ENCODE measurements at places on chromosomes 3 and 15.

DNA sequence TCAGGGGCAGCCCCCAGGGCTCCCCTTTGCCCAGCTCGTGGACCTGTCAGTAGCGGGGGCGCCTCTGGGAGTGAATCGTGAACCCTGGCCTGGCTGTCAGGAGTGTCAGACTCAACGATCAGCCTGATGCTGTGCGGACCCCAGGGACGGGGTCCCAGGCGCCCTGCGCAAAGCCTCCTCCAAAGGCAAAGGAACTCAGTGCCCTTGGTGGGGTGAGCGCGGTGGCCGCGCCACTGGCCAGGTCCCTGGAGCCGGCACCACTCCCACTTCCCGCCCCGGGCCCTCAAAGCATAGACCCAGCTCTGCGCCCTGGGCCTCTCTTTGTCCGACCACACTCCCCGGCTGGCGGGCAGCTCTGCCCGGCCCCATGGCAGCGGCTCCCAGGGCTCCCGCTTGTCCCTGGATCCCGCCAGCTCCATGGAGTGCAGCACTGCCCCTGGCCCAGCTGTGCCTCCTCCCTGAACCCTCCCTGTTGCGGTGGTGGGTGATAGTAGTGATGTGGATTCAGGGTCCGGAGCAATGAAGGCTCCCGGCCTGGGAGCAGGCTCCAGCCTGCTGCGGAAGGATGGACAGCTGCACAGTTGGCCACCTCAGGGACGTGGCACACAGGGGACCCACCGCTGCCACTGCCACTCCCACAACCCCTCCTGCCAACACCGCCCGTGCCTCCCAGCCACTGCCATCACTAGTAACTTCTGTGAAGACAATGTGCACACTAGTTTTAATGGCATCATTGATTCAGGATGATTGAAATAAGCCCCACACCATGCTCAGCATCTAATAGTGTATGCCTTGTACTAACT is 263.8 kb downstream of the ZBBX start:
- no peak for DNase-seq

GRCh38 chr3:64945171-64945729 is 257.4 kb upstream of the ADAMTS9 start:
- no peak for DNase-seq

DNA sequence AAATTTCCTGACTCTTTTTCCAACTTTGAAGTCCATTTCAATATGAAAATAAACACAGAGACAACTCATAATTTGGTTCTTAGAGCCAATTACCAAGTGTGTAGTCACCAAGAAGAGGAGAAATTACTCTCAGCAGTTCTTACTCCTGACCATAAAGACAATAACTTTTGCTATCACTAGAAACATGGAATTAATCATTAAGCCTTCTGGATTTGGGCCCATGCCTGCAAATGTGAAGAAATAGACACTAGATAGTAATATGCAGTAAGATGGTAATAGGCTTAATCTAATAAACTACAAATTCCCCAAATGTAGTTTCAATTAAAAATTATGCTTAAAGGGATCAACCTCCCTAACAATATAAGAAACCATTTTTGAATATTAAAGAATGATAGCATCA is 185.1 kb upstream of the AGTR1 start:
- DNase-seq: no peak

DNA sequence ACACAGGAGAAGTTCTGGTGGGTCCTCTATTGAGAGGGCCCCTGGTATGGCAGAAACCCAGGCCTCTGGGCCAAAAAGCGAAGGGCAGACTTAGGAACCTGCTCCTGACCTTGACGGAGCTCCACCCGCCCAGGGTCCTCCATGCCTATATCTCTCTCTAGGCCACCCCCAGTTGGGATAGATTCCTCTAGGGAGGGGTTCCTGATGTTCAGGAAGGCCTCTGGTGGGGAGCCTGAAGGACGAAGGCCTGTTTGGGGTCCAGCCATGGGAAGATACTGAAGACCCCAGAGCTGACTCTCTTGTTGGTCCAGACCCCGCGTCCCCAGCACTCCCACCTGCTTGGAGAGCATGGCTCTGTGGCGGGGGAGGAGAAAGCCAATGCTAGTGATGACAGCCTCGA is 104.2 kb downstream of the CORO2B start:
- no peak for DNase-seq

- no peak for DNase-seq
These were observed 408.7 kb downstream of the SHQ1 start for GRCh38 chr3:72439321-72440183.

GRCh38 chr15:65953622-65954021 is 84.3 kb downstream of the RAB11A start:
- no peak for DNase-seq

DNA sequence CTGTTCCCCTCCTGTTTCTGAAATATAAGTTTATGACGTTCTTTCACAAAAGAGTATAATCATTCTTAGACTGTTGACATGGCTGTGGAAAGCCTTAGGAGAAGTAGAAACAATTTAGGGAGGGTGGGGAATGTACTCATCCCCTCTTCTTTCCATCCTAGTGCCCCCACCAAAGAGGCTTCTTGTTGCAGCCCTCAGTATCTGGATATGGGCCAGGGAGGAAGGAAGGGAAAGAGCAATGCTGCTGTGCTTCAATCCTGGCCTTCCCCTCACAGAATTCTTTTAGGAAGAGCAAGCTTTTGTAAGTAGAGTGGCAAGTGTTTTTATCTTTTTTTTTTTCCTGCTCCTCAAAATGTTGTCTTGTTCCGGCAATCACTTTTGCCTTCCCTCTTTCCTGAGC is 1.7 kb downstream of the INAFM2 start:
- no peak for DNase-seq

GRCh38 chr15:73927476-73928240 is 1.4 kb downstream of the LOXL1 start:
- DNase-seq: peak; percentile 80

- no peak for DNase-seq
These were observed 48.6 kb upstream of the LINGO1 start for GRCh38 chr15:77681362-77681761.

- peak; percentile 27 for DNase-seq
These were observed 384.4 kb upstream of the C2CD4B start for GRCh38 chr15:62549345-62549970.

GRCh38 chr3:181009225-181009624 is 19.7 kb upstream of the DNAJC19 start:
- DNase-seq: peak; percentile 31

- no peak for DNase-seq
These were observed 301.4 kb upstream of the UBE2E2 start for GRCh38 chr3:22901684-22902083.

- DNase-seq: no peak
These were observed 796.2 kb downstream of the NAALADL2 start for GRCh38 chr3:175655351-175655750.

- DNase-seq: peak; percentile 11
These were observed 156.7 kb downstream of the DIPK2A start for GRCh38 chr3:144128108-144128892.

- no peak for DNase-seq
These were observed 295.8 kb downstream of the GBE1 start for GRCh38 chr3:81465510-81466200.

GRCh38 chr3:133956353-133956752 is 60.7 kb upstream of the RAB6B start:
- DNase-seq: no peak

DNA sequence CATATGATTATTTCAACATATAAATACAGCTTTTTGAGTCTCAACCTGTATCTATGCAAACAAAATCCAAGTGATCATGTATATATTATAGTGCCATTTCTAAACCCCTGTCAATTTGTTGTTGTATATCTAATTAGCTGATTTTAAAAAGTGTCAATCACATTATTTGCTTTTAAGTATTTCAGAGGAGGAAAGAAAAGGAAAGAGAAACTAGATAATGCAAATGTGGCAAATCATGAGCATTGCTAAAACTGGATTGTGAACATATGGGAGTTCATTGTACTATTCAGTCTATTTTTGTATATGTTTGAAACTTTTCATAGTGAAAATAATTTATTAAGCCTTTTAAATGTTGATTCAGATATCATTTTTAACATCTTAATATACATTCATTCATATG is 190.7 kb downstream of the ZIC4 start:
- DNase-seq: no peak

- no peak for DNase-seq
These were observed 296.2 kb downstream of the CHL1 start for GRCh38 chr3:492586-493316.
